ENCODE measurements at places on chromosomes 3 and 15. TPM values are rescaled to one million over a fixed set of nuclear protein-coding genes. Genes with fewer than 3 reads are reported as not detected.

Gene GP5
- 0.65 TPM for polyA plus RNA-seq

Gene HES1
- polyA plus RNA-seq: 105 TPM

Gene SLC22A13
- 0.24 TPM for polyA plus RNA-seq

Gene GATM
- 27.5 TPM for polyA plus RNA-seq

Gene TNFSF10
- polyA plus RNA-seq: 44.1 TPM

Gene SLC2A2
- 2.2 TPM for polyA plus RNA-seq

Gene CYP1A2
- polyA plus RNA-seq: 0.46 TPM

Gene SNAP23
- polyA plus RNA-seq: 67.8 TPM

Gene DUOX1
- 7.1 TPM for polyA plus RNA-seq

Gene FANCD2OS
- 0.82 TPM for polyA plus RNA-seq

Gene CKMT1A
- polyA plus RNA-seq: 0.21 TPM

Gene ATP10A
- polyA plus RNA-seq: 0.80 TPM

Gene SEC61A1
- polyA plus RNA-seq: 187 TPM

Gene CGGBP1
- polyA plus RNA-seq: 150 TPM

Gene MINAR1
- polyA plus RNA-seq: 0.93 TPM

Gene SYNM
- polyA plus RNA-seq: 7.2 TPM

Gene DUOXA2
- polyA plus RNA-seq: 0.14 TPM

Gene SLC28A1
- polyA plus RNA-seq: 0.13 TPM

Gene TJP1
- 119 TPM for polyA plus RNA-seq

Gene SAMMSON
- polyA plus RNA-seq: 0.16 TPM

Gene CACNA2D2
- 30.5 TPM for polyA plus RNA-seq

Gene TTC21A
- polyA plus RNA-seq: 16.3 TPM

Gene LRRC15
- polyA plus RNA-seq: 0.05 TPM

Gene CXCR6
- 1.4 TPM for polyA plus RNA-seq

Gene FBLN2
- 34.6 TPM for polyA plus RNA-seq

Gene STAC
- polyA plus RNA-seq: 2.0 TPM

Gene LRRC34
- polyA plus RNA-seq: 16.0 TPM

Gene EPHB1
- polyA plus RNA-seq: 1.8 TPM

Gene ROBO1
- 107 TPM for polyA plus RNA-seq

Gene AGBL1
- polyA plus RNA-seq: 0.05 TPM

Gene RHOV
- polyA plus RNA-seq: 0.60 TPM

Gene SI
- 0.17 TPM for polyA plus RNA-seq

Gene SLC9C1
- 0.85 TPM for polyA plus RNA-seq

Gene SHQ1
- 18.8 TPM for polyA plus RNA-seq

Gene PHLDB2
- 59.3 TPM for polyA plus RNA-seq

Gene CIAO2A
- 64.3 TPM for polyA plus RNA-seq

Gene ELL3
- polyA plus RNA-seq: 8.4 TPM

Gene KCNMB2
- 15.9 TPM for polyA plus RNA-seq

Gene SERINC4
- polyA plus RNA-seq: not detected

All from right lung (tissue), 10 donors.